ENCODE measurements at places on chromosomes 6 and 20.

DNA sequence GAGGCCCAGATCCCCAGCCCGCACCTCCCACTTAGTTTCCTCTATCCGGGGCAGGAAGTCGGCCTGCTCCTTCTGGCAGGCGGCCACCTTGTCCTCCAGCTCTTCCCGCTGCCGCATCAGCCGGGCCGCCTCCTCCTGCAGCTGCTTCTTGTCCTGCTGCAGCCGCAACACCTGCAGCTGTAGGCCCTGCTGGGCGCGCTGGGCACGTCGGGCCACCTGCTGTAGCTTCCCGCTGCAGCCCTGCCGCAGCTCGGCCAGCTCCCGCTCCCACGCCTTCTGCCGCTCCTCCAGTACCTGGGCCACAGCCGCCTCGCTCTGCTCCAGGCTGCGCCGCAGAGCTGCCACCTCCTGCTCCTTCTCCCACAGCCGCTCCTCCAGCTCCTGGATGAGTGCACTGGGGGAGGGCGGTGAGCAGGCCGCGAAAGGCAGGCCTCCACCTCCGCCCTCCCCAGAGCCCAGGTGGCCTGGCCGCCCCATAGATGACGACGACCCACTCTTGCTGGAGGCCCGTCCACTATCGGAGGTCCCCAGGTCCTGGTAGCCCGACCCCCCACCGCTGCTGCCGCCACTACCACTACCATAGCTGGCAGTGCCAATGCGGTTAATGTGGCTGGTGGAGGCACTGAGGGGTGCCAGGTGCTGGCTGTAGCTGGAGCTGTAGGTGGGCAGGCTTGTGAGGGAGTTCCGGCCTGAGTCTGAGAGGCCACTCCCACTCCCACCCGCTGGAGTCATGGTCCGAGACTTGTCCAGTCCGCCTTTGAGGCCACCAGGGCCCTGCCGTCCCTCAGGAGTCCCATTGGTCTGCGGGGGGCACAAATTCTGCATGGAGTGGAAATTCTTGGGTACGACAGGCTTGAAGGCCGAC lies 6.0 kb upstream of the FASTKD5 start:
- DNase-seq: peak; percentile 68

GRCh38 chr20:44717986-44718385 lies 2.8 kb downstream of the CCN5 start:
- no peak for DNase-seq

DNA sequence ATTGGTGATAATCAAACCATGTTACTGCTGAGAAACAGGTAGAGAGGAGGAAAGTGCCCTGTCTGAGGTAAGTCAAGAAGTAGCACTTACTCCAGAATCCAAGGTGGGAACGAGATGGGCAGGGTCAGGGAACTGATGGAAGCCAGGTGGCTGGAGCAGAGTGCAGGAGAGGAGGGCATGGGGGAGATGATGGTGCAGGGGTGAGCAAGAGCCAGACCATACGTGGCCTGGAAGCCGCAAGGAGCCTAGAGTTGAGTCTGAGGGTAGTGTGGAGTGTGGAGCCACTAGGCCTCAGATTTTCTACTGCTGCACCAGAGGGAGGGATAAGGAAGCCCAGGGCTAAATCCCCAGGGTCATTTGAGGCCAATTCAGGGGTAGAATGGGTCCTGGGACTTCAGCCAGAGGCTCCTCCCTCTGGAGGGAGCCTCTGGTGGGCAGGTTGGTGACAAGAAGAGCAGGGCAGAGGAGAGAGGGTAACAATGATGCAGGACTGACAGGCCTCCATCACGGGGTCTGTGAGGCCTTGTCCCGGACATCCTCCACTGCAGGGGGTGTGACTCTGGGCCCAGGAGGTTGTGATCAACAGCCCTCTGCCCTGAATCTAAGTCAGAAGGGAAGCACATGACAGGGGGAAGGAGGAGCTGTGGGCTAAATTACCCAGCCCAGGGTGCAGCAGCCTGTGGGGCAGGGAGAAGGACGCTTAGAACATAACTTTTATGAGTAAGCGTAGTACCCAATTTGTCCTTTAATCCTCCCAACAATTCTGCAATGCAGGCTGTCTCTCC lies 28.7 kb downstream of the COX4I2 start:
- DNase-seq: peak; percentile 59

GRCh38 chr6:25579902-25580495 lies 72.0 kb upstream of the SCGN start:
- no peak for DNase-seq

DNA sequence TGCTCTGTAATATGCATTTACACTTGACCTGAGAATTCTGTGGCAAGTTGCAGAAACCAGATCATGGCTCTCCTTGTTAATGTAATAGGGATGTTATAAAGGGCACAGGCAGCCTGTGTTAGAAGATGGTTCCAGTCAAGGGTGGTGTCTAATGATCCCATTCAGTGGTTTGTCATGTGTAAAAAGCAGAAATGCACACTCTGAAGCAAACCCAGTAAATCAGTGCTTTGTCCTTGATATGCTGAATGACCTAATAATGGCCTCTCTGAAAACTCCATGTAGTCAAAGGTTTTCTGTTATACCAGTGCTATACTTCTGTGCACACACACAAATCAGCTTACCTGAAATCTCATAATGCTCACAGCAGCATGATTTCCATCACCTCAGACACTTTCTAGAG lies 66.2 kb downstream of the SOBP start:
- DNase-seq: no peak

DNA sequence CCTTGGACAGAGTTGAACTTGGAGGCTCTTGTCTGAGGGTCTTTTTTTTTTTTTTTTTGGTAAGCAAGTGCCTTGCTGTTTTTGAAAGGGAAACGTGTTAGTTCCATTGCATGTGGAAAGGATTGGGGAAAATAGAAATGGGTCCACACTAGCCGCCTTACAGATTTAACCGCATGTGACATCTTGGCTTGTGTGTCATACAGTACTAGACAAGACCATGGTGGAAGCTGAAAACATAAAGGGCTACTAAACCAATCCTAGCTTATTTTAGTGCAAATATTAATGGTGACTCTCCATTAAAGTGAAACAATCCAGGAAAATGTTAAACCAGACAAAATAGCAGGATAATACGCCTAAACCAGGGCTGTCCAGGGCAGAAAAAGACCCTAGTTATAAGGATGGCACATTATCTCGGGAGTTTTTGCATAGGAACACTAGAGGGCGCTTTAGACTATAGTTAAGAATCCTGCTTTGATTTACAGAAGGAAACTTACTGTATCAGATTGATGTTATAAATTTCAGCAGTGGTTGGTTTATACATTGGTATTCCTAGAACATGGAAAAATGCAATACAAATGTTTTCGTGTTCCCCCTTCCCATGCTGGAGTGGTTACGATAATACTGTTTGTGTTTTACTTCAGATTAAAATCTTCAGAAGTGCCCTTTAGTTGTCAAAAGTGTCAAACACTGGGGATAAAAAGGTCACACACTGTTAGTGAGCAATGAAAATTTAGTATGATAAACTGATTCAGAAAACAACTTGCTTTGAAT lies 59.8 kb upstream of the DEK start:
- peak; percentile 69 for DNase-seq

- no peak for DNase-seq
Measured at GRCh38 chr20:47262008-47262364, 94.5 kb downstream of the ZMYND8 start.

- DNase-seq: no peak
Measured at GRCh38 chr6:40252531-40253258, 318.4 kb upstream of the MOCS1 start.

GRCh38 chr6:42787063-42787472 lies 5.2 kb downstream of the BICRAL start:
- no peak for DNase-seq

- peak; percentile 57 for DNase-seq
Measured at GRCh38 chr6:45896783-45897441, 118.7 kb downstream of the CLIC5 start.
